ENCODE measurements at places on chromosomes 16 and 17. TPM values are rescaled to one million over a fixed set of nuclear protein-coding genes. Genes with fewer than 3 reads are reported as not detected.

GRCh38 chr17:68294617-68295016 is 3.3 kb downstream of the ARSG start:
- no peak for DNase-seq

- no peak for DNase-seq
Measured at GRCh38 chr17:63845509-63845908, 3.0 kb upstream of the SMARCD2 start.

The SYCE1L gene
- total RNA-seq: 6.9 TPM

The CHST4 gene
- total RNA-seq: 0.44 TPM

DNA sequence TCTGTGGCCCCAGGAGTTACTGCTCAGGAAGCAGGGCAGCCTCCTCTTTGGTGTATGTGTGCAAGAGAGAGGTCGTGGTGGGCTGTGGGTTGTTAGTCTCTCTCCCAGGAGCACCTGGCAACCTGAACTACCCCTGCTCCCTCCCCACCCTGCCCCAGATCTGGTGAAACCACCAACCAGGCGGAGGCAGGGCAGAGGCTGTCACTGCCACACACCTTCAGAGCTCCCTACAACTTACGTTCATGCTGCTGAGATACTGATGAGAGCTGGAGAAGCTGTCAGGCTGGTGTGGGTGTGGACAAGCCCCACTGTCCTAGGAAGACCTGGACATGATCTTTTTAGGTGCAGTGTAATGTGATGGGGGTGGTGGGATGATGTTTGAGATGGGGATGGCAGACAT is 24.3 kb downstream of the GOSR2 start:
- DNase-seq: no peak

DNA sequence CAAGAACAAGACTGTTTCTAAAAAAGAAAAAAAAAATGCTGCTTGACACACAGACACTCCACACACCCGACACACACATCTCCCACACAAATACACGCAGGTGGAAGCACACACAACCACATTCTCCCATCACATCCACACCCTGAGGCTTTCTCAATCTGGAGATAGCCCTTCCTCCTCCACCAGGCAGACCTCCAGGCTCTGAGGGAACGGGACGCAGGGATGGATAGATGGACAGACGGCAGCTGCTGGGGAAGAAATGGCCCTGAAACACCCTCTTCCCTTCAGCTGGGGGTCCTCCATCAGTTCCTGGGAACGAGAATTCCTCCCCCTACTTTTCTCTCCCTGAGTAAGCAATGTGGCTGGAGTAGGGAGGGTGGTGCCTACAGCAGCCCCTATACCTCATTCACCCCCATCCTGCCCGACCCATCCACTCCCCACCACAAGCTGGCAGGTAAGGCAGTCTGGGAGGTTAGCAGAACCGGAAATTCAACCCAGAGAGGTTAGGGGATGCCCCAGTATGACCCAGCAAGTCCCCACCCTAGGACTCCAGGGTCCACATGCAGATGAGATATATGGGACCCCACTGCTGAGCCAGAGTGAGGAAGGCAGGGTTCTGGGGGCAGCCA is 4.1 kb upstream of the LITAFD start:
- no peak for DNase-seq

DNA sequence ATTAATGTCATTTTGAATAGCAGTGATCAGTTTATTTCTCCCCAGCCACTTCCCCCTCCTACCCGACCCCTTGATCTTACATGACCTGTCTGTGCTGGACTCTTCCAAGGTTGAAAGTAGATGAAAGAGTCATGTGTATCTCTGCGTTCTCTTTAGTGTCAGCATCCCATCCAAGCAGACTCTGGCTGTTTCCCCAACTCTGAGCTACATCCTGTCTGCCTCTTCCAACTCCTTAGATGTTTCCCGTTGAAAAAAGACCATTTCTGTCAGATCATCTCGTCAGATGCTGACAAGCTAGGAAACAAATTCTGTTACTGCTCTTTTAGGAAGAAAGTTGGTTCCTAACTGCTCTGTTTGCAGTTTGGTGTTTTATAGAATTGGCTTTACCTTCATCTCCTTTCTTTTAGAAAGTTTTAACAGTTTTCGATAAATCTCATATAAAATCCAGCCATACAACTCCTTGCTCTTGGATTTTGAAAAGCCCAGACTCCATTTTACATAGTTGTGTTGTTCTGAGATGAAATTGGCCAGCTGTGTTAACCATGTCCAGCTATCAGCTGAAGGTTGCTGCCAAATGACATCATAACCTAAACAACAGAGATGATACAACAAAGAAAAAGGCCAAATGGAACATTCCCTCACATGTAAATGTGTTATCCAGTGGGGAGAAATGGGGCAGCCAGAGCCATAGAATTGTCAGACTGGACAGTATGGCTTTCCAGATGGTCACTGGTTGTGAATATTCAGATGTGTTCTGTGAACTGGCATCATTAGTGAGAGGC is 43.5 kb downstream of the CYB561 start:
- DNase-seq: no peak

The SHCBP1 gene
- total RNA-seq: 4.6 TPM

DNA sequence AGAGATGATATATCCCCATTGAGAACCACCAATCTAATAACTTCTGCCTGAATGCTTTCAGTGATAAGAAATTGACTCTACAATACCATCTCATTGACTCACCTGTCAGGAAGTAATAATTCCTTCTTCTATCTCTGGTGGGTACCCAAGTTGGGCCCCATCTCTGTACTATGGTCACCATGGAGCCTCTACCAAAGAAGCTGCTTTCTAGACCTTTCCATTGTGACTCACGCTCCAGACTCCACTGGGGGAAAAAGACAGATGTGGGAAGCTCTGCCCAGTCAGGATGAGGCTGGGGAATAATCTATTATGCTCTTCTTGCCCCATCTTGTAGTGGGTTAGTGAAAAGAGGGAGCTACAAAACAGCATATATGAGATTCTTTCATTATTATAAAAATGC is 100.4 kb downstream of the COPRS start:
- DNase-seq: no peak

DNA sequence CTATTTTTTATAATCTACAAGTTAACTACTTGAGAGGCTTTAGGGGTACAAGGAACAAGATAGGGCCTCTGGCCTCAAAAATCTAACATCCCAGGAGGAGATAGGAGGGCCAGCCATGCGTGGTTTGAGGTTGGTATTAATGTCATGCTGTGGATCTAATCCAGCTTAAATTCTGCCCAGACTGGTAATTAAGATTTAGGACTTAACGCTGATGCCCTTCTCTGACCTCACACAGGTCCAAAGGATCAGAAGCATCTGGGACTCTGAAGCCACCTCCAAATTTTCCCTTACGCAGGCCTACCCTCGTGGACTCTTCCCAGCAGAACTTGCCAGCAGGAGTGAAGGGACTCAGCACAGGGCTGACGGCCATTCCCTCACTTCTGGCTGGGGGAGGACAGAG is 15.1 kb downstream of the SLC6A4 start:
- DNase-seq: no peak

DNA sequence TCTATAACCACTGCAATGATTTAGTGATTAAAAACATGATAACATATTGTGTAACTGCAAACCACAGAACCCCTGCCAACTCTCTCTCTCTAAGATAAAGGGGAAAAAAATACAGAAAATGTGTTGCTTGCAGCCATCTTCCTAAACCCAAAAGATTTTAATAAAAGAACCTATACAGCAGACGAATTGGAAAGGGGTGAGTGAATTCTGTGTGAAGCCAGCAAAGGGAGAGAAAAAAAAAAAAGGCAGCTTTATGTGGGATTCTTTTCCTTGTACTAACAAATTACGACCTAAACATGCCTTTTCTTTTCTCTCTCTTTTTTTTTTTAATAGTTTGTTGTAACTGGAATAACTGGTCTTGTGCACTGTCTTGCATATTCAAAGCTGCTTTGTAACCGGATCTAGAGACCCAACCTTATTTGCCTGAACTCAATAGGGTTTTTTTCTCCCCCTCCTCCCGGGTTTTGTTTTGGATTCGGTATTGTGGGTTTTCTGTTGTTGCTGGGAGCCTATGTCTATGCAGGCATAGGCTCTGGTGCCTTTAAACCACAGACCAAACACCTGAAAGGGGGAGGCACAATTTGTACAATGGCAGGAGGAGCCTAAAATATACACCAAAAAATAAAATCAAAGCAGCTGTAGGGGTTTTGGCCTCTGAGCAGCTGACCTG is 7.0 kb upstream of the ZFHX3 start:
- no peak for DNase-seq

- DNase-seq: peak; percentile 100
Measured at GRCh38 chr17:44006598-44007345, 2.4 kb downstream of the NAGS start.

DNA sequence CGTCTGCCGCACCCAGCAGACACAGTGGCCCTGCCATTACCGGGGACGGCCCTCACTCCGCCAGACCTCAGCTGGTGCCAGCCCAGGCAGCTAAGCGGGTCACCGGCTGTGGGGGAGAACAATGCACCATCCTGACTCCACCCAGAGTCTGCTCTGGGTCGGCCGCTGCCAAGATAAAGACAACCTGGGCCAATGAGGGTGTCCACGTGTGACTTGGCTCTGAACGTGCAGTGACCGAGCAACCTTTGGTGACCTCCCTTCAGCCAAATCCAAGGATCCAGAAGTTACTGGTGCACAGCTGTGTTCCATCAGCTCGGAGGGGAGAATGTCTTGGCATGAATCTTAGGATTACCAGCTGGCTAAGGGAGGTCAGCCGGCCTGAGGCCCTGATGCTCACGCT is 155.9 kb downstream of the NTN1 start:
- no peak for DNase-seq

DNA sequence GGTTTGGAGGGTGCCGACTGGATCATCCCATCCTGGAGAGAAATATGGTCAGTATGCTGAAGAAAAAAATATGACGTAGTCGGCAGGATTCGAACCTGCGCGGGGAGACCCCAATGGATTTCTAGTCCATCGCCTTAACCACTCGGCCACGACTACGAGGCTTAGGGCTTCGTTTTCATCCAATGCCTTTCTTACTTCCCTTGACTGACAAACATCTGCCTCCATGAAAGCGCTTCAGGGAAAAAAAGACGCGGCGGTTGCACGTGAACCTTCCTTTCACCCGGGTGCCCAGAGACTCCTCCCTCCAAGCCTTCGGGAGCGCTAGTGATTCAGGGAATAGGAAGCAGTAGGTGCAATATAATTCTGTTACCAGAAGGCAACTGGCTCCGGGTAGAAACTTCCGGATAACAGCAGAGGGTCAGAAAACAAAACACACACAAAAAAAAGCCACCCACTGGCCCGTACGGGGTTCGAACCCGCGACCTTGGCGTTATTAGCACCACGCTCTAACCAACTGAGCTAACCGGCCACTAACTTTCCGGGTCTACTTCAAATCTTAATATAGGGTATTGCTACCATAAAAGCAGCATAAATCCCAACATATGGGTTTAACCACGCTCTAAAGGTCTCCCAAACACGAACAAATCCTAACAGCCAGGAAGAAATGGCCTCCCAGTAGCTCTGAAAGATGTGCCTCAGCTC is 16.3 kb upstream of the AURKB start:
- peak; percentile 90 for DNase-seq

- DNase-seq: no peak
Measured at GRCh38 chr16:22926105-22926751, 112.3 kb downstream of the HS3ST2 start.

DNA sequence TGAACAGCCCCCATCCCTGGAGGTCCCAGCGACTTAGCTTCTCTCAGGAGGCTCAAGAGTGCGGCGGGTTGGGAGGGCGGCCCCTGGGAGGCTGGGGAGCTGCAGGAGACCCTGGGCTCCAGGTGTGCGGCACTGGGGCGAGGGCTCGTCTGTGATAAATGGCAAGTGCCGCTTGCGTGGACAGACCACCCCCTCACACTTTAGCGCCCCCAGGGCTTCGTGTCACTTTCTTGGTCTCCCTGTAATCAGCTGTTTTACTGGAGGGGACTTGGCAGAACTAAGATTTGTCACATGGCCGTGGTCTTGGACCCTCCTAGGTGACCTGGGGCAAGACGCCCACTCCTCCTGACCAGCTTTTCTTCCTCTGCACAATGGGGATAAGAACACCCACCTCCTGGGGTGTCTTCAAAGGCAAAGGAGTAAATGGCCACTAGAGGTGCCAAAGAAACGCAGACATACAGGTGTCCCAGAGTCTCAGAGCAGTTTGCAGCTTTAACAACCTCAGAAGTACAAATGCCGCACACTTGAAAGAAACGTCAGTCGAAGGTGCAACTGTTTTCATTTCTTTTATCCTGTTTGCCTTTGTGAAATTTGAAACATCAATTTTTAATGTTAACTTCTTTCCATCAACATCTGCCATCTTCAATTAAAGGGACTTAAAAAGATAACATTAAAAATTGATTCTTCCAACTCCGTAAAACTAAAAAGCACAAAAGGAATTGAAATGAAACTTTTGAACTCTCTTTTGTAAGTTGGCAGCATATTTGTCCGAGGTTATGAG is 946 bp downstream of the OSGIN1 start:
- peak; percentile 50 for DNase-seq

GRCh38 chr16:80197741-80198201 is 343.0 kb upstream of the DYNLRB2 start:
- no peak for DNase-seq

GRCh38 chr17:37744961-37745800 is at the start of gene HNF1B:
TSS of gene HNF1B (minus strand) at chr17:37745059. CDS start at chr17:37744884, 175 bp downstream.
- DNase-seq: peak; percentile 90

The MGRN1 gene
- total RNA-seq: 79.3 TPM

DNA sequence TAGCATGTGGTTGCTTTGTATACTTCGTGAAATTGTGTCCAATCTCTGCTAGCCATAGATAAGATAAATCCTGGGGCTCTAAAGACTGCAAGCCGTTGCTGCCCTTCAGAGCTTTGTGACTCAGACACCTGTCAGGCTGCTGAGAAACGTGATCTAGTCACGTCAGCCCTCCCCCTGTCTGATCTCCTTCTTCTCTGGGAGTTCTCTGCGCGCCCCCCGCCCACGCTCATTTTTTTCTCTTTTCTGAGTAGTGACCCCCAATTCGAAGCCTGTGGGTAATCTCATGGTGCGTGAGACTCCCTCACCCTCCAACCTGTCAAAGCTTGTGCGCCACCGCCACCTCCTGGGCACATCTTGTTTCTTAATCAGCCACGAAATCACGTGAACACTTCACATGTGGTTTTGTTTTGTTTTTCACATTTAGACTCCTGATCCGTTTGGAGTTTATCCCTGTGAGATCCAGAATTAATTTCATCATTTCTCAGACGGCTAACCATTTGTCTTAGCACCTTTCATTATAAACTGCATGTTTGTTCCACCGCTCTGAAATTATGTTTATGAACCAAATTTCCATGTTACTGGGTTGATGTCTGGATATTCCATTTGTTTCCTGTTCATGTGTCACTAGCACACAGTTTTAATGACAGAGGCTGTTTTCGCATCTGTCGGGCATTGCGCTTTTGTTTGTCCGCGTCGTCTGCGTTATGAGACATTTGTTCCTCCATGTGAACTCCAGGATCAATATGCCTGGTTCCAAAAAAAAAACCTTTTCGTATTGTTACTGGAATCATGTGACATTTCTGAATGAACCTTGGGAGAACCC is 977 bp upstream of the ZNF778 start:
- peak; percentile 91 for DNase-seq
